ENCODE measurements at places on chromosomes 12 and 14. TPM values are rescaled to one million over a fixed set of nuclear protein-coding genes. Genes with fewer than 3 reads are reported as not detected.
A peak's percentile ranks its signal among the peaks of the same experiment; 100 is the strongest.

GRCh38 chr12:92062539-92063493 is 82.8 kb downstream of the BTG1 start:
- H3K27ac ChIP-seq = peak overlapping the region; percentile 65
- peaks cover 29% of the 10 kb centered on the region for H3K4me1 ChIP-seq

DNA sequence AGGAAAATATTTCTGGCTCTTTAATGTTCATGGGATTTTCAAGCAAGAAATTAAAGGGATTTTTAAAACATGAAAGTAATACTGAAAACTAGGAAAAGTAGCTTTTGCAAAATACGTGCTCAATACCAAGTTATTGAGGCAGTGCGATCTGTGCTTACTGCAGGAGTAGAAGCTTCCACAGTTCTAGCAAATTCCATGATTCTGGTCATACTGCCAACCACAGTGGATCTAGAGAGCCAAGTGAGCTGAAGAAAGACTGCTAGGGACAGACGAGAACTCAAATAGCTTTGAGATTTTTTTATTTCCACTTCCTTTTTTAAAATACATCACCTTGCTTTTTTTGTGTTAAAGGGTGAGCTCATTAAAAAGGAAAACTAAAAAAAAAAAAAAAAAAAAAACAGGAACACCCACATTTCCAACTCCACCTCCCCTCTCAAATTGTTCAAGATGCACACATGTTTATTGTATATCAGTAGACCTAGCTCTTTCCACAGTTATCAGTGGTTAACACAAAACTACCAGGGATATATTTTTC is 26.2 kb downstream of the EGLN3 start:
- no peak overlapping the region for H3K27ac ChIP-seq
- no peaks in the 10 kb centered on the region for H3K36me3 ChIP-seq
- no peaks in the 10 kb centered on the region for H3K27me3 ChIP-seq

DNA sequence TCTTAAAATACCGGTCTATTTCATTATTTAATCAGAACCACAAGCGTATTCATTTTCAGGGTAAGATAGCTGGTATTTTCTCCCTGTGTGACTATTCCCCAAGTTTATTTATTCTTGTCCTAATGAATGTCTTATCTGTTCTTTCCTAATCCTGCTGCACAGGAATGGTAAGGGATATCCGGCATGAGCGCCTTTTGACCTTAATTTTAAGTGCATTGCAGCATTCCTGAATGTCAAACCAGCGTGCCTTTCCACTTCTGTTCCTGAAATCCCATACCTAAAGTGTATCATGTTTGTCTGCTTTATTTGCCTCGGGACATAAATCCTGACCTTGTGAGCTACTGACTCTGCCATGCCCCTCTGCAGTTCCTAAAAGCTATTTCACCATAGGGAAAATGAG is 1713.2 kb upstream of the FLRT2 start:
- no peak for DNase-seq
- no peaks in the 10 kb centered on the region for H3K4me1 ChIP-seq
- no peaks in the 10 kb centered on the region for H3K36me3 ChIP-seq

DNA sequence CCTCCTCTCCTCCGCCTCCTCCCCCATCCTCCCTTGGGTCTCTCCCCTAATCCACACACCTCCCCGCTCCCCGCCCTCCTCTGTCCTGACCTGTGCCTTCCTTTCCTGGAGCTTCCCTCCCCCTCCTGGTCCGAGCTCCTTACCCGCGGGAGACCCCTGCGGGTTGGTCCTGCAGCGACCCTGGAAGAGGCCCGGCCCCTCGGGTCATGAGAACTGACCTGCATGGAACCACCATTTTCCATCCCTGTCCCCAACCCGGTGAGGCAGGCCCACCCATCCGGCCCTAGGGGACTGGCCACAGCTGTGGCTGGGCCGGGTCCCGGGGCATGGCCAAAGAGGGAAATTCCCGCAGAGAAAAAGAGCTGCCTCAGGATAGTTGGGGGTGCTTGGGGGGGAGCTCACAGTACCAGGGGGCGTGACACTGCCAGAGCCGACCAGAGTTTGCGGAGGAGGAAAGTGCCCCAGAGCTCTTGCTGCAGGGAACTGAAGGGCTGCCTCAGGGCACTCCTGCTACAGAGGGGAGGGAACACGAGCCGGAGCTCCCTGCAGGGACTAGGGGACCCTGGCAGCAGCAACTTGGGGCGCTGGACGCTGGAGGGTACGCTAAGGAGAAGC is 613 bp downstream of the ARHGEF40 start:
- no peaks in the 10 kb centered on the region for H3K36me3 ChIP-seq
- peak overlapping the region; percentile 63 for H3K27ac ChIP-seq
- H3K4me3 ChIP-seq = peak overlapping the region; percentile 54
- DNase-seq = no peak
- no peaks in the 10 kb centered on the region for H3K27me3 ChIP-seq

GRCh38 chr14:79018836-79019235 is 848.7 kb downstream of the NRXN3 start:
- no peaks in the 10 kb centered on the region for H3K27me3 ChIP-seq
- no peaks in the 10 kb centered on the region for H3K4me1 ChIP-seq
- no peaks in the 10 kb centered on the region for H3K36me3 ChIP-seq
- no peak overlapping the region for H3K4me3 ChIP-seq
- no peak for DNase-seq
- H3K27ac ChIP-seq = no peak overlapping the region

- H3K27ac ChIP-seq = no peak overlapping the region
- H3K4me1 ChIP-seq = no peaks in the 10 kb centered on the region
- DNase-seq = no peak
Measured at GRCh38 chr12:60419986-60420385, 824.2 kb downstream of the SLC16A7 start.

DNA sequence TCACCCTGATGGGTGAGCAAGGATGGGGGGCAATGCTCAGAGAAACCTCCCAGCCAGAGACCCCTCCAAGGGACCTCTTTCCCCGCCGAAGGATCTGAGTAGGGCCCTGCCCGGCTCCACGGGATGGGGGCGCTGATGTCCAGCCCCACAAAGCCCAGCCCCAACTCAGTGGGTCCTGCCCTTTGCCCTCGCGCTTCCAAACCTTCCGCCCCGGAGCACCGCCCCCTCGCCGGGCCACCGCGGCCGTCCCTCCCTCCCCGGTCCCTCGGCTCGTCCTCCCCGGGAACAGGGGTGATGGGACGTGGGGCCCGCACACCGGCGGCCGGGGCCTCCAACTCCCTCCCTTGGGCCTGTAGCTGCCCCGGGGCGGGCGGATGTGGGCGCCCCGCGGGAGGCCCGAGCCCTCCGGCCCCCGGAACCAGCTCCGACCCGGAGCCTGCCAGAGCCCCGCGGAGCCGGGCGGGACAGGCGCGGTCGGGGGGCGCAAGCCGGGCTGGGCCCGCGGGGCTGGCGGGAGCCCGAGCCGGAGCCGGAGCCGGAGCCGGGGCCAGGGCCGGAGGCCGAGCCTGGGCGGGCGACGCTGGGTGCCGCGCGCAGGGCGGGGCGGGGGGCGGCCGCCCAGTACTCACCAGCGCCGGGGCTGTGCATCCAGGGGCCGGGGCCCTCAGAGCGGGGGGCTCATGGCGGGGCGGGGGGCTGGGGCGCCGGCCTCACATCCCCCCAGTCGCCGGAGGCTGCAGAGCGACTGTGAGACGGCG is 386 bp downstream of the HDAC7 start:
- no peaks in the 10 kb centered on the region for H3K27me3 ChIP-seq
- H3K4me1 ChIP-seq = peaks cover 58% of the 10 kb centered on the region
- no peaks in the 10 kb centered on the region for H3K36me3 ChIP-seq
- DNase-seq = no peak
- peak overlapping the region; percentile 86 for H3K27ac ChIP-seq
- peak overlapping the region; percentile 81 for H3K4me3 ChIP-seq

- H3K4me3 ChIP-seq = no peak overlapping the region
- H3K36me3 ChIP-seq = no peaks in the 10 kb centered on the region
- H3K27me3 ChIP-seq = peaks cover 8% of the 10 kb centered on the region
- no peaks in the 10 kb centered on the region for H3K4me1 ChIP-seq
Measured at GRCh38 chr12:107661830-107662229, 23.8 kb upstream of the PWP1 start.

DNA sequence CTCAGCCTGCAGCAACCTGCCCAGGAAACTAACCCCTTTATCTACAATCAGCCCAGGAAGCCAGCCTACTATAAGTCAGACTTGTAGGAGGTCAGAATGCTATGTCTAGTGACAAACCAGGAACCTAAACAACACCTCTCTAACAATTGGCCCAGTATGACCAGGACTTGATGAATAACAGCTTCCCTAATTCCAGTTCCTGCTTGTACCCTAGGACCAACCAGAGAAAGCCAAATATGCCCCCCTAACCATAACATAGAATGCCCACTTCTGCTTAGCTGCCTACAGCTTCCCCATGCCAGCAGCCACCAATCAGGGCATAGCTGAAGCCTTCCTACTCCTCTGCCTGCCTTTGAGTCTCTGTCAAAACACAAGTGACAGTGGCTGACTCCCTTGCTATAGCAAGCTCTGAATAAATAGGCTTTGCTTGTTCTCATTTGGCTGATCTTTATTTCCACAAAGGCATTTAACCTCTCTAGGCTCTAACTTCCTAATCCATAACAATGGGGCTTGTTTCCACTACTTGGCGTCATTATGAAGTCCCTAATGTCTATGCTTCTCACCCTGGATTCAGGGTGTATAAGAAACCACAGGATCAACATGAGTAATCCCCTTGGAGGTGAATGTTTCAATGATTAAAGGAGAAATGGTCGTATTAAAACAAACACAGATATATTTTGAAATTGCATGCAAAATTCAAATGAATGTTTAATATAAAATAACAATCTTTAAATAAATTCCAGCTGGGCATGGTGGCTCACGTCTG is 220.2 kb downstream of the ANO6 start:
- no peaks in the 10 kb centered on the region for H3K36me3 ChIP-seq
- H3K27me3 ChIP-seq = no peaks in the 10 kb centered on the region
- H3K4me1 ChIP-seq = no peaks in the 10 kb centered on the region
- DNase-seq = no peak
- H3K4me3 ChIP-seq = no peak overlapping the region

DNA sequence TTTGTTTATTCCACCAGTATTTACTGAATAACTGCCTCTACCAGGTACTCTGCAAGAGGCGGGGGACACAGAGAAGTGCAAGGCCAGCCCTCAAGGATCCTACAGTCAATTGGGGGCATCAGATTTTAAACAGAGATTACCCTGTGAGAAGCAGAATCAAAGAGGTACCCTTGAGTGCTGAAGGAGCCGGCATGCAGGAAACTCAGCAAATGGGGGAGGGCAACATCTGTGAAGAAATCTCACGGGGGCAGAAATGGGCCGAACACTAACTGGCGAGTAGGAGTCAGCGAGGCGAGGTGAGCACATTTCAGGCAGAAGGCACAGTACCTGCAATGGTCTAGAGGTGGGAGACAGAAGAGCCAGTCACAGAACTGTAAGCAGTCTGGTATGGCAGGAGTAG is 9.0 kb downstream of the GALNT6 start:
- no peaks in the 10 kb centered on the region for H3K4me1 ChIP-seq
- no peaks in the 10 kb centered on the region for H3K36me3 ChIP-seq
- H3K27ac ChIP-seq = no peak overlapping the region
- no peak for DNase-seq
- no peak overlapping the region for H3K4me3 ChIP-seq

- DNase-seq = no peak
- no peaks in the 10 kb centered on the region for H3K36me3 ChIP-seq
- no peak overlapping the region for H3K4me3 ChIP-seq
- no peaks in the 10 kb centered on the region for H3K27me3 ChIP-seq
- H3K27ac ChIP-seq = no peak overlapping the region
- H3K4me1 ChIP-seq = no peaks in the 10 kb centered on the region
Measured at GRCh38 chr14:87748558-87748957, 244.4 kb downstream of the GALC start.

GRCh38 chr12:120932956-120933526 is 28.9 kb upstream of the SPPL3 start:
- no peak overlapping the region for H3K4me3 ChIP-seq
- no peak overlapping the region for H3K27ac ChIP-seq
- no peaks in the 10 kb centered on the region for H3K4me1 ChIP-seq
- no peaks in the 10 kb centered on the region for H3K36me3 ChIP-seq
- no peak for DNase-seq

GRCh38 chr12:131267576-131267975 is 313.9 kb downstream of the ADGRD1 start:
- H3K27ac ChIP-seq = no peak overlapping the region
- no peak for DNase-seq
- H3K4me3 ChIP-seq = no peak overlapping the region
- H3K27me3 ChIP-seq = no peaks in the 10 kb centered on the region

- H3K4me3 ChIP-seq = no peak overlapping the region
- H3K27me3 ChIP-seq = no peaks in the 10 kb centered on the region
- no peak overlapping the region for H3K27ac ChIP-seq
- no peaks in the 10 kb centered on the region for H3K4me1 ChIP-seq
Measured at GRCh38 chr12:102462386-102462785, 18.0 kb downstream of the IGF1 start.

DNA sequence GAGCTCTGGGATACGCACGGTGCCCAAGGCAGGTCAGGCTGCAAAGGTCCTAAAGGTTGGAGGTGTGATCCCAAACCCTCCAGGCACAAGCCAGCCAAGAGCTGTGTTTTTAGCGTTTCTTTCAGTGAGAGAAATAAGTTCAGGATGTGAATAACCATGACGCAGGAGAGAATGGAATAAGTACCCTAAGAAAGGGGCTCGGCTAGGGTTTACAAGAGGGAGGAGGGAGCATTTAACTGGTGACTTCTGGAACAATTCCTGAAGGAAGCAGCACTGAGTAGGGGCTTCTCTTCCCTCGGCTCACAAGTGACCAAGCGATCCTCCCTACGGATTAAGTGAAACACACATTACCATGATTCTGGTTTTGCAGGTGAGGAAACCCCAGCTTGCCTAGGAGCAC is 29.4 kb downstream of the SSH1 start:
- peaks cover 63% of the 10 kb centered on the region for H3K4me1 ChIP-seq
- no peaks in the 10 kb centered on the region for H3K36me3 ChIP-seq
- no peak for DNase-seq
- H3K4me3 ChIP-seq = no peak overlapping the region
- no peaks in the 10 kb centered on the region for H3K27me3 ChIP-seq

P2RX2 gene
- total RNA-seq = 1.2 TPM

LALBA gene
- total RNA-seq = not detected

CSRP2 gene
- total RNA-seq = 7.8 TPM

GDF3 gene
- total RNA-seq = not detected

RILPL2 gene
- 5.4 TPM for total RNA-seq

PLEKHH1 gene
- 6.7 TPM for total RNA-seq

VAMP1 gene
- total RNA-seq = 11.2 TPM
